SHP77 treated with DMSO at 0.1 percent for 48 hours (cell line): ENCODE measurements at places on chromosomes 4 and X.

DNA sequence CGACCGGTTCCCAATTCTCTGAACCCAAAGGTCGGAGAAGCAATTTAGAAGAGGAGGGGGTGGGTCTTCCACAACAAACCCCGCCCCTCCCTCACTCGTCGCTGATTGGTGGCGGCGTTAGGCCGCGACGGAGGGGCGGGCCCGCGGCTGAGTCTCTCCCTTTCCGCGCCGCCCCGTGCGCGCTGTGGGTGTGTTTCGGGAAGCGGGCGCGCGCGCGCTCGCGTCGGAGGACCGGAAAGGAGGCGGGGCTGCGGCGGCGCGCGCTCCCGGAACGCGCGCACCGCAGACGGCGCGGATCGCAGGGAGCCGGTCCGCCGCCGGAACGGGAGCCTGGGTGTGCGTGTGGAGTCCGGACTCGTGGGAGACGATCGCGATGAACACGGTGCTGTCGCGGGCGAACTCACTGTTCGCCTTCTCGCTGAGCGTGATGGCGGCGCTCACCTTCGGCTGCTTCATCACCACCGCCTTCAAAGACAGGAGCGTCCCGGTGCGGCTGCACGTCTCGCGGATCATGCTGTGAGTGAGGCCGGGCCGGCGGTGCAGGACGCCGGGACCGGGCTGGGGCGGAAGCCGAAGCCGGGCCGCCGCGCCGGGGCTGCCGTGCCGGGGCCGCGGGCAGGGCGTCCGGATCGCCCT is at the start of gene SPCS3:
TSS of gene SPCS3 (plus strand) at position 263 of the 636 bp plus-strand sequence. CDS start at position 374, 111 bp downstream.
- DNase-seq, result peak; percentile 66

GRCh38 chrX:130028196-130028595 is 45.8 kb downstream of the BCORL1 start:
- DNase-seq, result no peak

GRCh38 chr4:25068386-25068785 is 37.6 kb upstream of the LGI2 start:
- no peak for DNase-seq

GRCh38 chr4:183335369-183335940 is 13.2 kb upstream of the CLDN24 start:
- no peak for DNase-seq

DNA sequence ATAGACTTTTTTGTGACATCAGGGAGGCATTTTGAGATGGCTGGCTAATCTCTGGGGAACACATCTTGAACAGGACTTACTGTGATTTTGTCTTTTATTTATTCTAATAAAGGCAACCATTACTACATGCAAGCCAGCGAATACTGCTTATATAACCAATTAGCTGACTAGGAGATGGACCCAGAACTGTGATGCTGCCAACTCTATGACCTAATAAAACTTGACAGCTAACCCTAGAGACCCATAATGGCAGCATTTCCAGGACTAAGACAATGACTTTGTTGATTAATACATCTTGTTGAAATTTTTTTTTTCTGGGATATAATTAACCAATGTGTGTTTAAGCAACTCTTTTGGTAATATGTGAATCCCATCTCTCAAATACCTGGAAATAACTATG is 584.6 kb downstream of the PRR32 start:
- DNase-seq, result no peak

GRCh38 chrX:9464435-9465371 is at the start of gene TBL1X:
TBL1X (plus strand) TSS chrX:9465058; CDS start chrX:9653587, 188,529 bp downstream.
- DNase-seq, result no peak

DNA sequence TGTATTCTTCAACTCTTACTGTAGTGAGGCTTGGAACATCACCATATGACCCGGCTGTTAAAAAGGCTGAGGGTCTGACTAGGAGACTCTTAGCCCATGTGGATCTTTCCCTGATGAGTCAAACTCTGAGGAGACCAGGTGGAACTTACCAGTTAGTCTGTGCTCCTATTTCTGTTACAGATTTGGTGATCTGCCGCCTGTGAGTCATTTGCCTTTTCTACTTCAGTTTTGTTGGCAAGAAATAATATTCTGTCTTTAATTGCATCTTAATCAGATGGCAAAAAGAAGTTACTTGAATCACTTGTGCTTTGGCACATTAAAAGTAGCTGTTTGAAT is 48.4 kb downstream of the MTM1 start:
- DNase-seq, result no peak

GRCh38 chr4:128388352-128388630 is 100.7 kb upstream of the PGRMC2 start:
- DNase-seq, result no peak

DNA sequence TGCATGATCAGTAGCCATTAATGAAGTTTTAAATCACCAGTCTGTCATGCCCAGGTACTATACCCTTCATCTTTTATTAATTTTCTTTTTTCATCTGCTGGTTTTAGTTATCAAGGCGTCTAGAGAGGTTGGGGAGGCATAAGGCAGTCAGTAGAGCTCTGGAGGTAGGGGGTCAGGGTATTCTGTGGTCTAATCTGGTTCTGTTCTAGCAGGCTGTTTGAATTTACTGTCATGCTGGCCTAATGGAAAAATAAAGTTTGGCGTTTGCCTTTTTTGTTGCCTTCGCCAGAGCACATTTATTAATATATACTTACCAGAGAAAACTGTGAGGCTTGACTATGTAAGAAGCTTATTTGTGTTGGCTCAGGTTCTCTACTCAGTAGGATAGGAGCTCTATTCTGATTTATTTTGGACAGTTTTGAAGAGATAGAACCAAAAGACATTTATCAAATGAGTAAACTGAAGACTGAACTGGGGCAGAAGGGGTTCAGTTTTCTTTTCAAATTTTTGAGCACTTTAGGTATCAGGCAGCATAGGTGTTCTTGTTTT is 46.9 kb downstream of the TMEM131L start:
- DNase-seq, result no peak

- no peak for DNase-seq
Measured at GRCh38 chr4:133270021-133270570, 121.0 kb downstream of the PCDH10 start.

- DNase-seq, result no peak
Measured at GRCh38 chrX:46770000-46770816, 11.3 kb upstream of the SLC9A7 start.

DNA sequence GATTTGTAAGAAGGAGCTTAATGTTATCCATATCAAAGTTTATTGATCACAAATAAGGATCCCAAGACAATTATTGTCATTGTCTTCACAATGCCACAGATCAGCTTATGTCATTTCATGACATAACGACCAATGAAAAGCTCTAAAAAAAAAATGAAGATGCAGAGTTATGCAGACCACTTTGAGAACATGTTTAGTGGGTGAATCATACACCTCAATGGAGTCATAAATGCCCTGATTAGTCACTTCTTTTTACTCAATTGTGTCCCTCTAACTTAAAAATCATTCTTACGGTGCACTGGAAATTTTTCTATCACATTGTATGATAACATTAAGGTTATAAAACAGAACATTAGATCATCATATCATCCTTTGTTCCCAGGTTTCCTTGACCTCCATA is 87.6 kb upstream of the GABRG1 start:
- DNase-seq, result no peak

GRCh38 chr4:134126955-134127354 is 74.6 kb downstream of the PABPC4L start:
- DNase-seq, result no peak

GRCh38 chrX:13759152-13759718 is 24.7 kb downstream of the OFD1 start:
- DNase-seq, result no peak

- no peak for DNase-seq
Measured at GRCh38 chr4:122663814-122664610, 43.1 kb upstream of the IL21 start.

GRCh38 chr4:118398226-118399090 is 45.7 kb upstream of the PRSS12 start:
- DNase-seq, result no peak

- no peak for DNase-seq
Measured at GRCh38 chrX:74925225-74926088, at the start of gene NEXMIF. NEXMIF (minus strand) TSS chrX:74925452.
